ENCODE measurements at places on chromosomes 2 and 18.

DNA sequence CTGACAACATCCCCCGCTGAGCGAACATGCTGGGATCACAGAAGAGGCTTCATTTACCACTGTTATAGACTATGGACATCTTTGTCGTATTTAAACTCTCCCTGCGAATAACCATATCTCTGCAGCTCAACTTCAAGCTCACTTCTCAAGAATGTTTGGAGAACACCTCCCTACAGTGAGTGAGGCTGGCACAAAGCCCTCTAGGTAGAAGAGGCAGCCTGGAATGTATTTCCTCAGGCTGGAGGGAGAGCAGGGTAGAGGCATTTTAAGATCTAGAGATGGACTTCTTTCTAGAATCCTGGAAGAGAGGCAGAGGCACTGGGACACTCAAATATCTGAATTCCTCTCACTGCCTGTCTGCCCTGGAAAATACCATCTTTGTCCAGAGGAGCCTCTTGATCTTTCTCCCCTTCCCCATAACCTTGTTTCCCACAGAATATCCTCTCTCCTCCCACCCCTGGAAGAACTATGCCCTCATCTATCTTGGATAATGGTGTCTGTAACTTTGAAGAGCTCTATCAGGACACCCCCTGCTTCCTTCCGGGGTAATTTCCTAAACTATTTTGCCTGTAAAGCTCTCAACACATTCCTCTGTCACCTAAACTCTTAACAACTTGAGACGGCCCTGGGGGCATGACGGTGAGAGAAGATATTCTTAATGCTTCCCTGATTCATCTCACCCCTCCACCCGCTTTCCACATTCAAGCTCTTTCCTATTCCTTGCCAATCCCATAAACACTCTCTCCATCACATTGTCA lies 2.4 kb upstream of the ANTXR1 start:
- DNase-seq = no peak

GRCh38 chr18:70086085-70086484 lies 119.4 kb downstream of the RTTN start:
- DNase-seq = no peak

GRCh38 chr2:196074631-196075030 lies 6.0 kb upstream of the DNAH7 start:
- no peak for DNase-seq

- DNase-seq = peak; percentile 24
These were observed 38.9 kb upstream of the MGAT4A start for GRCh38 chr2:98769784-98770183.

- no peak for DNase-seq
These were observed 21.5 kb upstream of the GALNT3 start for GRCh38 chr2:165815299-165816141.

DNA sequence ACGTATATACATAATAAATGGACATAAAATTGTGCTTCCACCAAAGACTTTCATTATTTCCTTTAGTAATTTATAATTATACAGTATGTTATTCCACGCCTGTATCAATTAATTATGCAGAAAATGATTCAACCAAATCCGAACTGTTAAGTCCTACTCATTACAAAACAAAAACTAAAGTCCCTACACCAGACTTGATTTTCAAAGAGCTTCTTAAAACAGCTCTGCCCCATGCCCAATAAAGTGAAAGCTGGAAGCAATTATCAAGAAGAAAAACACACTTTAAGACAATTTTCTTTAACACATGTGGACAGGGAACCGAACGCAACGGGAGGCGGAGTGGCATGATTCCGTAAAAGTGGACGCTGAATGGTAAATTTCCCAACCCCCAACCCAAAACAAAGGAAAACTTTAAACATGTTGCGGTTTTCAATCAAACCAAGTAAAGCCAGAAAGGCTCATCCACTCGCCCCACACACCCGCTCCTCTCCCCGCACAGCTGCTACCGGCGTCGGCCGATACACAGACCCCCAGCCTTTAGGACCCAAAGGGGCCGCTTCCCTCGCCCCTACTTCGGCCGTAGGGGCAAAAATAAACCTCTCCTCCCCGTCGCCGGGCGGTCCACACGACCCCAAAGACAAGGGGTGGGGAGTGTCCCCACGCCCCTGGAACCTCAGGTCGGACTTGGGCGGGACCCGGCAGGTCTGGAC lies 705 bp downstream of the YES1 start:
- DNase-seq = no peak

GRCh38 chr2:11726384-11726783 lies 20.0 kb upstream of the LPIN1 start:
- DNase-seq = no peak

DNA sequence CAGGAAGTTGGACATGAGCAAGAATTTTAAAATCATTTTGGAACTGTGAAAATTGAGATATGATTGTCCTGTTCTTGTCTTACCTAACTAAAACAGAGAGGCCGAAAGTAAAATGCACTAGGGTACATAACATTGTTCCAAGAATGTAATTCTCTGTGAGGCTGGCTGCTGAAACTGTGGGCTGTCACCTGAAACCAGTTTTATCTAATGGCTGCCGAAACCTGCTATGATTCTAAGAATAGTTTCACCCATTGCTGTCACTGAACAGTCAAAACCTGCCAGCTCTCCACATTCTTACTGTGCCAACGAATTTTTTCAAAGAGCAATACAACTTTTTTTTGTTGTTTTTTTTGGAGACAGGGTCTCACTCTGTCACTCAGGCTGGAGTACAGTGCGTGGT lies 119.3 kb upstream of the ZSWIM2 start:
- DNase-seq = no peak

DNA sequence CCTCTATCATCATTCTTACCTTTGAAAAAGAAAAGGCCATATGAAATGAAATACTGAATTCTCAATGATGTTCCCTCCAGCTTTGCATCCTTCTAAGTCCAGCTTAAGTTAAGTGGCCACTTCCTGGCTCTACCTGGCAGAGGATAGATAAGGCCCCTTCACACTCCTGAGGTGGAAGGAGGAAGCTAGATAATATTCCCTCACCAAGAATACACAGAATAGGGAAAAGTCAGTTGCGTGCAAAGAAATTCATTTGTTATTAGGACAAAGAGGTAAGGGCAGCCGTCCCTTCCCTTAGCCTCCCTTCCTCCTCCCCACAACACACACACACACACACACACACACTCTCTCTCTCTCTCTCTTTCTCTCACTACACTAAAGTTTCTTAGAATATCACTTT lies 37.5 kb downstream of the OLA1 start:
- no peak for DNase-seq

DNA sequence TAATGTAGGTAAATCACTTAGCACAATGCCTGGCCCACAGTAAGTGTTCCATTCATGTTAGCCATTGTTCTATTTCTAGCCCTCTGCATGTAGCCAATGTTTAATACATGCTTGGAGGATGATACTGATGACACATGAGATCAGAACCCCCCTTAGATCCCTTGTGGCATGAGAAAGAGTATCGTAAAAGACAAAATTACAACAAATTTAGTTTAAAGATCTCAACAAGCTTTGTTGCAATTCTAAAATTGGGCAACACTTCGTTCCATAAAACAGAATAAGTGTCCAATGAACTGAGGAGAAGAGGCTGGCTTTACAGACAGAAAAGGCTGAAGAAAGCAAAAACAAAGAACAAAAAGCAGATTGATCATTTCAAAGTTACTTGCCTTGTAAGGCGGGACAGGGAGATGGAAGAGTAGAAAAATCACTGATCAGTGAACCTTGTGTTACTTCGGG lies 148.7 kb upstream of the SLC1A4 start:
- DNase-seq = no peak

DNA sequence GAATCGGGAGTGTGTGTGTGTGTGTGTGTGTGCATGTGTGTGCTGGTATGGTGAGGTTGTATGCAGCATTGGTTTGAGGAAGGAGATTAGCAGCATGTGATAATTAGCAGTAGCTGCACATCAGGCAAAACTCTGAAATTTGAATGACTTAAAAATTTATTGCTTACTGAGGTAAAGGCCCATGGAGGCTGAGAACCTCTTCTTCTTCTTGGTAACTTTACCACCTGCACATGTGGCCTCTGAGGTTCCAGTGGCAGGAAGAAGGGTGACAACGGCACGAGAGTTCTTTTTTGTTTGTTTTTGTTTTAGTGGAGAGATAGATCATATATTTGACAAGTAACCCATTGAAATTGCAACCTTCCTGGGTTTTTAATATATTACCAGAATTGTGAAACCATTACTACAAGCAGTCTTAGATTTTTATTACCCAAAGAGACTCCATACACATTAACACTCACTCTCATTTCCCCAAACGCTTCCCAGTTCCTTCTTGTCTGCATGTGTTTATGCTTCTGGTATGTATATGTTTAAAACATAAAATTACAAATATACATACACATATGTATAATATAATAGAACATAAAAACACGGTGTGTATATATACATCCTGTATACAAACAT lies 292.1 kb downstream of the PTGR3 start:
- DNase-seq = no peak

GRCh38 chr2:142012797-142013196 lies 118.0 kb downstream of the LRP1B start:
- no peak for DNase-seq

- DNase-seq = no peak
These were observed 67.4 kb upstream of the PNPT1 start for GRCh38 chr2:55761024-55761423.

GRCh38 chr2:240593703-240594451 lies 7.3 kb downstream of the CAPN10 start:
- DNase-seq = no peak

- no peak for DNase-seq
These were observed 34.9 kb upstream of the GPC1 start for GRCh38 chr2:240400371-240401161.

GRCh38 chr2:215396595-215397313 lies 39.1 kb downstream of the FN1 start:
- DNase-seq = no peak

DNA sequence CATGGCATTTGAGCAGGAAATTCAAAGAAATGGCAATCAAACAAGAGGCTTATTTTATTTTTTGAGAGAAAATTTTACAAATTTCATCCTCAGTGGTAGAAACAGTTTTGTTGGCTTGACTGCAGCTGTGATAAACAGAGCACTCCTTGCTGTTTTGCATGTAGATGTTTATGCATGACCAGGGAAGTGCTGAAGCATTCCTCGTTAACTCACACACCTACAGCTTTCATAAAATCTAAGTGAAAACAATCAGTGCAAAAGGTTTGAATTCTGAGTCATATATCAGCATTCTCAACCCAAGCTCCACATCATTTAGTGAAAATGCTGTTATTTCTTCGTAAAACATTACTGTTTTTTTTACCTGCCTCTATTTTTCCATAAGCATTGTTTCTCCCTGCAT lies 146.6 kb upstream of the CCDC68 start:
- DNase-seq = no peak

GRCh38 chr2:179751163-179751809 lies 110.1 kb downstream of the ZNF385B start:
- DNase-seq = no peak

DNA sequence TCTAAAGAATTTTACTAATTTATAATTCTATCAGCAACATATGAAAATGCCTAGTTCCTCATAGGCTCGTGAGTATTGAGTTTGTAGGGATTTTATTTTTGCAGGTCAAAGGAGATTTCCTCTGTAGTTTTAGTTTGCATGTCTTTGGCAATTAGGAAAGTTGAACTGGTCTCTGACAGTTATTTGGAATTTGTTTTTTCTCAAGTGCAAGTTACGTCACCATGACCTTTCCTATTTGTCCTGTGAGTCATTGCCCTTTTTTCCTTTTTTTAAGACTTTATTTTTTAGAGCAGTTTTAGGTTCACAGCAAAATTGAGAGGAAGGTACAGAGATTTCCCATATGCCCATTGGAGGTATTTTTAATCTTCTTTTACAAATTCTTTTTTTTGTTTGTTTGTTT lies 29.0 kb downstream of the RAMP1 start:
- no peak for DNase-seq

DNA sequence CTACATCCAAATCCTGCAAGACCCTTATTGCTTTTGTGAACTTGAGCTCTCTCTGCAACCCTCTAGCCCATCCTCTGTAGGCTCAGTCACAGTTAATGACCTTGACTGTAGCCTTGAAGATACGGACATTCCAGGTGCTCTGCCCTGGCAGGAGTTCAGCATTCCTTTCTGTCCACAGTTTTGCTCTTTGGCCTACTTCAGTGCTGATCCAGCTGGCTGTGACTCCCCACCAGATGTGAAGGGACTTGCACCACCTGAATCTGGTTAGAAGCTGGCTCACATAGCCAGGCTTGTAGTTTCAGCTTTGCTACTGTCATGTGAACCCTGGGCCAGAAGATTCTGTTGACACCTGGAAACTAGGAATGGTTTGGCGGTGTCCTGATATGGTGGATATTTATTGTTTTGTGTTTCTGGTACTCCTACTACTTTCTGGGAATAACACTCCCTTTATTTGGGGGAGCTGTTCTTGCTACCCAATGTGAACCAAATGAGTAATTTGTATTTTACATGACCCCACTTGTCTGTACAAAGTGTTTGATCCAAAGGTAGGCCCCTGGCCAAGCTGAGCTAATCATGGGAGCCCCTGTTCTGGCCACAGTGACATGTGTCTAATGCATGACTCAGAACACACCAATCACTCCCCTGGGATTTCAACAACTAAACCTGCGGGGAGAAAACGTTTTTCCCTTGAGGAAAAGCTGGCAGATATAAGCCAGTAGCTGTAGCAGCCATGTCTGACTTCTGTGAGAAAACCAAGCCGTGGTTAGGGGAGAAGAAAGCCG lies 73.4 kb downstream of the CDCA7 start:
- no peak for DNase-seq

- no peak for DNase-seq
These were observed 8.7 kb upstream of the AGFG1 start for GRCh38 chr2:227462972-227463931.

Data from stimulated activated naive CD4-positive, alpha-beta T cell treated with Interleukin-2 at 50 U/mL for 16 hours (primary cell).